ENCODE measurements at places on chromosomes 7 and 10.

DNA sequence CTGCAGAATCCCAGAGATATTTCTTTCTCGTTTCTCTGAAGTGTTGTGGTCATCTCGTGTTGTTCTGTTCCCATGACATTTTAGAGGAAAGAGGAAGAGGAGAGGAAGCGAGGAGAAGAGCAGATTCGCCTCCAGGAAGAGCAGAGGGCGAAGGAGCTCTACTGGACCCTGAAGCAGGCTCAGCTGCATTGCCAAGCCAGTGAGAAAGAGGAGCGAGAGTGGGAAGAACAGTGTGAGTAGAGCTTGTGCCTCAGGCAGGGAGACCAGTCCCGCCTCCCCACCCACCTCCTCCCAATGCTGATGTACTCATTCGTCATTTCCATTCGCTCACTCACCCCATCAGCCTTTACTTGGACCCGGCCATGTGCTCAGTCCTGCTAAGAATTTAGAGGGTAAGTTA, 50.8 kb downstream of the SH2D4B start:
- DNase-seq = no peak

DNA sequence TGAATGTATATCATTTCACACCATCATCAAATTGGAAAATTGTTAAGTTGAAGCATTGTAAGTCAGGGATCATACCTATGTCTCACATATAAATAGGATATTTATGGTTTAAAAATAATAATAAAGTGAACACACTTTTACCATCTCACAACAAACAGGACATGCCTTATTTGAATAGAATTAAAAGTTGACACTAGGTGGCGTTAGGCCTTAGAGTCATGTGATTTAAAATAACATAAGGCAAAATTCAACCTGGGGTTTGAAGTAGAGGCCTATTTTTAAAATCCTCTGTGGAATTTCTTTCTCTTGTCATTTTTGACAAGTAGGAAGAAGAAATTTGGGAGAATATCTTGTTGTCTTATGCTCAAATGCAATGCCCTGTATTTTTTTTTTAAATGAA, 184.7 kb upstream of the PCDH15 start:
- DNase-seq = no peak

GRCh38 chr7:134707663-134708378, 61.2 kb downstream of the BPGM start:
- no peak for DNase-seq

DNA sequence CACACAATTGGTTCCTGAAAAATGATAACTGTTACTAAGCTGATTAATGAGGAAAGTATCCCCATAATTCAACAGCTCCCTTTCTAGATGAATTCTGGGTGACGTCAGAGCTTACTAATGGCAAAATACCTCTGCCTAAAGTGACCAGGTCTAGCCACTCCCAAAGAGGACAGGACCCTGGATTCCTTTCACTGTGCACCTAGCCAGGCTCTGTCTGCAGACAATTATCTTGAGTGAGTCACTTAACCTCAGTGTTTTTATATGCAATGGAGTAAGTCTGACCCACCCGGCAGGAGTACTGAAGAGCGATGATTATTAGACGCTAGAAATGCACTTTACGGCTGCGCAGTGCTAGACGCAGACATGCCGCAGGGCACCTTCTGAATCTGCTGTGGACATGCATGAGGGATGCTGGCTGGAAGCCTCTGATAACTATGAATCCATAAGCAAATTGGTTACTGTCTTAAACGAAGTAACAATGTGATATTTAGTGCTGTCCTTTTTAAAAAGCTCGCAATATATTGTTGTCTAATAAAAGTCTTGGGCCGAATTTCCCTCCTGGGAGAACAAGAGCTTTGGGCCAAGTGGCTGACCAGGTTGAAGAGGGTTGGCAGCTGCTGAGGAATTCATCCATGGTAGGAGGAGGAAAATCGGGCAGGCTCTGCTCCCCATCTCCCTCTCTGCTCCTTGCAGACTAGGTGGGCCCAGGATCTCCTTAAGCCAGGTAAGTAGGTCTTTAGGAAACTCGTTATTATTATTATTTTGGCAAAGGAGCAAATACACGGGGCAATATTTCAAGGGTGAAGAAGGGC, 4.6 kb upstream of the INPP5A start:
- no peak for DNase-seq

GRCh38 chr10:125691160-125691981, 8.4 kb upstream of the TEX36 start:
- no peak for DNase-seq

- DNase-seq = no peak
These were observed 76.2 kb upstream of the TMEM168 start for GRCh38 chr7:112866424-112866823.

- peak; percentile 74 for DNase-seq
These were observed 180.5 kb downstream of the ZNF365 start for GRCh38 chr10:62554632-62555199.

- DNase-seq = no peak
These were observed 37.0 kb downstream of the FAM20C start for GRCh38 chr7:229184-229964.

- DNase-seq = no peak
These were observed 48.6 kb upstream of the SLIT1 start for GRCh38 chr10:97234400-97234799.

GRCh38 chr10:44850356-44850934, 60.7 kb upstream of the TMEM72 start:
- DNase-seq = no peak

DNA sequence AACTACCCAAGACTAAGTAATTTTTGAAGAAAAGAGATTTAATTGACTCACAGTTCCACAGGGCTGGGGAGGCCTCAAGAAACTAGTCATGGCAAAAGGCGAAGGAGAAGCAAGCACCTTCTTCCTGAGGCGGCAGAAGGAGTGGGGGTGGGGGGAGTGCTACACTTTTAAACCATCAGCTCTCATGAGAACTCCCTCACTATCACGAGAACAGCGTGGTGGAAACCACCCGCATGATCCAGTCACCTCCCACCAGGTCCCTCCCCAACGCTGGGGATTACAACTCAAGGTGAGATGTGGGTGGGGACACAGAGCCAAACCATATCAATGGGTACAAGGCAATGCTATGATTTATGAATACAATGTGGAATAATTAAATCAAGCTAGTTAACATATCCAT, 241.9 kb downstream of the PTPRN2 start:
- no peak for DNase-seq

- no peak for DNase-seq
These were observed 4.0 kb upstream of the ADAP1 start for GRCh38 chr7:958221-959200.

- no peak for DNase-seq
These were observed 24.5 kb downstream of the STEAP1 start for GRCh38 chr7:90178679-90179278.

- DNase-seq = peak; percentile 45
These were observed 647 bp upstream of the NACAD start for GRCh38 chr7:45089341-45089891.

DNA sequence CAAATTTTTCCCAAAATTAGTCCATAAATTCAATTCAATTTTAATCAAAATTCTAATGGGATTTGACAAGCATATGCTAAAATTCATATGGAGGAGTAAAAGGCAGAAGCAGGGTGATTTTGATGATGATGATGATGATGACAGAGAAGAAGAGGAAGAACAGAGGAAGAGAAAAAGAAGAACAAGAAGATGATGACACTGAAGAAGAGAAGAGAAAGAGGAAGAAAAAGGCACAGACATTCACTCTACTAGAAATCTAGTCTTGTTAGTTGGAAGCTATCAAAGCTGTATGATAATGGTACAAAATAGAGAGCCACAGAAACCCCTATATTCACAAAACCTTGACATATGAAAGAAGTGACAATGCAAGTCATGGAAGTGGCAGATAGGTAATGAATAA, 157.9 kb downstream of the ELMO1 start:
- no peak for DNase-seq

- no peak for DNase-seq
These were observed 9.8 kb upstream of the COMTD1 start for GRCh38 chr10:75245354-75246250.

DNA sequence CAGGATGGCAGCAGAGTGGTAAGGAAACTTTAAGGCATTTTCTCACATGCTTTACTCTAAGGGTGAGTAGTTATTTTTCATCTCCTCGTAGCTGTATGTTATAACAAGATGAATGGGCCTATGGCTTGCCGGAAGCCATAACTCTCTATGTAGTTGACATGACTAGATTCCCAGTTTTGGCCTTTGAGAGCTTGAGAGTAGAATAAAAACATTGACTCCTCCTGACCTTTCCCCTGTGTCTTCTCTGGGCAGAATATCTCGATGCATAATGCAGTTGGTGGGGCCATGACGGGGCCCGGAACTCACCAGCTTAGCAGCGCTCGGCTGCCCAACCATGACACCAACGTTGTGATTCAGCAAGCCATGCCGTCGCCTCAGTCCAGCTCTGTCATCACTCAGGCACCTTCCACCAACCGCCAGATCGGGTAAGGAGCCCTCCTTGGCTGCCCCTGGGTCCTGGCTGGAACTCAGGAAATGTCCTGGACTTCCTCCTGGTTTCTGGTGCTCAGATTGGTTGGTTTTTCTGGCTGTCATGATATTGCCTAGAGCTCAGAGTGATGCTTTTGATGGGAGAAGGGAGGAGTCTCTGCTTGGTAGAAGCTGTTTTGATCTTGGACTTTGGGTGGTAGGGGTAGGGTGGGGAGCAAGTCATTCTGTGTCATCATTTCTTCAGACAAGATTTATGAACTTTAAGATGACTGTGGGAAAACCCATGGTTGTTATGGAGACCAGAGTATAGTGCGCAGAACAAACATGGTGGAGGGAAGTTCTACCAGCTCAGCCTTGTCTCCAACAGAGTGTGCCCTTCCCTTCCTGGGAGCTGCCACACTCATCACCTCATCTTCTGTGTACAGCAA, 158.0 kb downstream of the CREB5 start:
- no peak for DNase-seq

DNA sequence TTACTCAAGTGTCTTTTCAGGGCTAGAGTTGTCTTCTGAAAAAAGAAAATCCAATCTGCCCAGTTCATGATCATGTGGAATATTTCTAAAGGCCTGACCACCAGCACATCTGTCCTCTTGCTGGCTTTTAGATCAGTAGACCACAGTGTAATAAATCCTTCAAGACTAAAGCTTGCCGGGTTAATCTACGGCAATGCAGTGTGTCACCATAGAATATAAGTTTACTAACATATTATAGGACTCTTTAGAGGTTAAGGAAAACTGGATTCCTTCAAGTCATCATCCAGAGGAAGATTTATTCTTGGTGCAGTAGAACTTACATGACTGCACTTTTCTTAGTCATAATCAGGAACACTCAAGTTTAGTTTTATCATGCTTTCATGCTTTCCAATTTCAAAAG, 349.5 kb downstream of the SEMA3D start:
- DNase-seq = no peak

DNA sequence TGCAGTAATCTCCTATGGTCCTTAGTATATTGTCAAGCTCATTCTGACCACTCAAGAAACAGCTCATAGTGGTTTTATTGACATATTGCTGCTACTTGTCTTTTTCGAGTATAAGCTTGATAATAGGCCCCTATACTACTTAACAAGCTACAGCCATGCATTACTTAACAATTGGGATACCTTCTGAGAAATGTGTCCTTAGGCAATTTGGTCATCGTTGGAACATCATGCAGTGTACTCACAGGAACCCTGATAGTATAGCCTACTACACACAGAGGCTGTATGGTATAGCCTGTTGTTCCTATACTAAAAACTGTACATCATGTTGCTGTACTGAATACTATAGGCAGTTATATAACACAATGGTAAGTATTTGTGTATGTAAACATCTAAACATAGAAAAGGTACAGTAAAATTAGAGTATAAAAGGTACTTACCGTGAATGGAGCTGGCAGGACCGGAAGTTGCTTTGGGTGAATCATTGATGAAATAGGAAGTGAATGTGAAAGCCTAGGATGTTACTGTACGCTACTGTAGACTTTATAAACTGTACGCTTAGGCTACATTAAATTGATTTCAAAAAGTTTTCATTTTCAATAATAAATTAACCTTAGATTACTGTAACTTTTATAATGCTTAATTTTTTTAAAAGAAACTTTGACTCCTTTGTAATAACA, 160.9 kb downstream of the LRRC4 start:
- no peak for DNase-seq

GRCh38 chr7:54839575-54840213, 80.7 kb upstream of the SEC61G start:
- no peak for DNase-seq

DNA sequence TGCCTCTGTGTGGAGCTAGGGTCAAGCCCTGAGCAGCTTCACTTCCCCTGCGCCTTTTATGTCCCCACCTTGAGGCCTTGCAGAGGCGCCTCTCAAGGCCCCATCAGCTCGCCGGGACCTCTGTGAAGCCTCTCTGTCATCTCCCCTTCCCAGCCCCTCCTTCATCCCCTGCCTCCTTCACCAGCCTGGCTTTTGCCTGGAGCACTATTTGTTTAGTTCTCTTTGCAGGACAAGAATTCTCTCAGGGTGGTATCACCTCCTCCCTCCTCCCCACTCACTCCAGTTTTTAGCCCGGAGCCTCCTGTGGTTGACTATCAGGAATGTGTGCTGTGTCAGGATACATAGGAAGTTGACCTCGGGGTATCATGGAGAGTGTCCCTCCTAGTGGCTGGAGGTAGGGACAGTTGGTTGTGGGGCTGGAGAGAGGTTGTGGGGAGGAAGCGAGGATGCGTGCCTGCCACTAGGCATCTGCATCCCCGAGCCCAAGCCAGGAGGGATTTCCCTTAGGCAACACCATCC, 89.8 kb upstream of the ANLN start:
- DNase-seq = no peak

- DNase-seq = no peak
These were observed 18.9 kb upstream of the MACC1 start for GRCh38 chr7:20236043-20236442.

DNA sequence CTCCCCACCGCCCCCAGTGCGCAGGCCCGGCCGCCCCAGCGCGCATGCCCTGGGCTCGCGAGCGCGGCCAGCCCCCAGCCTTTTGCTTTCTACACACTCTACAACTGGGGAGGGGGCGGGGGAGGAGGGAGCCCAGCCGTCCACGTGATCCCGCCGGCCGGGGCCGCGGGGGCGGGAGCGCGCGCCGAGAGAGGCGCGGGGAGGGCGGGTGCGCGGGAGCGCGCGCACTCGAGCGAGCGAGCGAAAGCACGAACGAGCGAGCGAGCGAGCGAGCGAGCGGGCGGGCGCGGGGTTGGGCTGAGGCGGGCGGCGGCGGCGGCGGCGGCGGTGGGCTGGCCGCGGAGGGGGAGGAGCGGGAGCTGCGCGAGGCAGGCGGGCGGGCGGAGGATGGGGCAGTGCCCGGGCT, at the start of gene AUTS2:
Gene AUTS2 (plus strand): TSS at position 395 of the 406 bp plus-strand sequence. CDS start 1,179 bp downstream, outside the sequence.
- DNase-seq = peak; percentile 80
